Endothelial cell (in vitro differentiated cells): ENCODE measurements at places on chromosomes 1 and 21.

GRCh38 chr21:33434770-33435360 is 31.7 kb downstream of the IFNGR2 start:
- no peak for DNase-seq

GRCh38 chr1:158089476-158089875 is 91.2 kb upstream of the CD1D start:
- no peak for DNase-seq

GRCh38 chr1:168301664-168302320 is 21.1 kb downstream of the TBX19 start:
- DNase-seq, result no peak

DNA sequence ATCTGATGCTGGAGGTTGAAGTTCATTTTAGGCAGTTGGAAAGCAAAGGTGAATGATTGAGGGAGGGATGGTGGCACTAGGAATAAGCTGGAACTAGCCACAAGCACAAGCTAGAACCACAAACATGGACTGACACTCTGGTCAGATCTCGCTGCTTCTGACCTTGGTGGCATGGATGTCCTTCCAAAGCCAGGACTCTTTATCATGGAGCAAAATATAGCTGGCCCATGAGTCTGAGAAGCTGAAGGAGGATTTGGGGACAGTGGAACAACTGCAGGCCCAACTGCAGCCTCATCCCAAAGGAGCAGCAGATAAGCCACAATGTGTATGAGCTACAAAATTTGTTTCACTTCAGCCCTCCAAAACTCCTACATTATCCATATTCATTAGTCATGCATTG is 35.5 kb downstream of the SRSF11 start:
- DNase-seq, result no peak

DNA sequence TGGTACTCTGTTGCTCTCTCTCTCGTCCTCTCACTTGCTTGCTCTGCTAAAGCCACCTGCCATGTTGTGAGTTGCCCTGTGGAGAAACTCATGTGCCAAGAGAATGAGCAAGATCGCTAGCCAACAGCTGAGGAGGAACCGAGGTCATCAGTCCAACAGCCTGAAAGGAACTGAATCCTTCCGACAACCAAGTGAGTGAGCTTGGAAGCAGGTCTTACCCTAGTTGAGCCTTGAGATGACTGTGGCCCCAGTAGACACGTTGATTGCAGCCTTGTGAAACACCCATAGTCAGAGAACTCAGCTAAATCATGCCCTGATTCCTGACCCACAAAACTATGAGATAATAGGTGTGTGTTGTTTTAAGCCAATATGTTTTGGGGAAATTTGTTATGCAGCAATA is 48.1 kb upstream of the BACH1 start:
- DNase-seq, result no peak

GRCh38 chr1:23007106-23007505 is 8.5 kb downstream of the TEX46 start:
- no peak for DNase-seq

GRCh38 chr1:224864006-224864405 is 65.5 kb upstream of the DNAH14 start:
- no peak for DNase-seq

- DNase-seq, result peak; percentile 38
Observed at GRCh38 chr1:12147201-12147701, 19.5 kb upstream of the TNFRSF1B start.

DNA sequence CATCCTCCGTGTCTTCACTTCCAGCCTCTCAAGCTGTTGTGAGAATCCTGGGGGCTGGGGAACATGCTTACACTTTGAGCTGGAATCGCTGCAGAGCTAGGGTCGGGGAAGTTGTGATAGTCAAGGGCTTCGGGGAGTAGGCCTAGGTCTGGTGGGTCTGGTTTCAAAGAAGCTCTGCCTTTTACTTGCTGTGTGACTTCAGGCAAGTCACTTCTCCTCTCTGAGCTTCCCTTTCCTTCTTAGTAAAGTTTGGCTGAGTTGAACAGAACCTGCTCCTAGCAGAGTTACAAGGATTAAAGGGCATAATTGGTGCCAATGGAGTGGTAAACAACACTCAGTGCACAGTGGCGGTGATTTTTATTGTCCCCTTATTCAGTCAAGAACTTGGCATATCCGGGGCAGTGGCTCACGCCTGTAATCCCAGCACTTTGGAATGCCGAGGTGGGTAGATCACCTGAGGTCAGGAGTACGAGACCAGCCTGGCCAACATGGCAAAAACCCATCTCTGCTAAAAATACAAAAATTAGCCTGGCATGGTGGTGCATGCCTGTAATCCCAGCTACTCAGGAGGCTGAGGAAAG is 25.7 kb downstream of the ARHGEF19 start:
- no peak for DNase-seq

DNA sequence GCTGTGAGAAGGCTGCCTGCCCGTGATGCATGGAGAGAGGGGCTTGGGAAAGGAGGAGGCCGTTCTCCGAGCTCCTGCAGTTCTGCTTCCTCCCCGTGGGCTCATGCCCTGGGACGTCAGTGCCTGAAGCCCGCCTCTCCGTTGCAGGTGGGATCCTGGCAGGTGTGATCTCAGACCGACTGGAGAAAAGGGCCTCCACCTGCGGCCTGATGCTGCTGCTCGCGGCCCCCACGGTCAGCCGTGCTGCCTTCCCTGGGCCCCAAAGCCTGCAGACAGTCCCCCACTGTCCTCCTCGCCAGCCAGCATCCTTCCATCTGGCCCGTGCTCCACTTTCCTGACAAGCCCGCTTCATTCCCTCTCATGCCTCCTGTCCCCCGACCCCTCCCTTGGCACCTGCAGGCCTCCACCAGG is 50.9 kb downstream of the SLC37A1 start:
- no peak for DNase-seq

- DNase-seq, result no peak
Observed at GRCh38 chr1:211628417-211628816, 47.0 kb downstream of the NEK2 start.

DNA sequence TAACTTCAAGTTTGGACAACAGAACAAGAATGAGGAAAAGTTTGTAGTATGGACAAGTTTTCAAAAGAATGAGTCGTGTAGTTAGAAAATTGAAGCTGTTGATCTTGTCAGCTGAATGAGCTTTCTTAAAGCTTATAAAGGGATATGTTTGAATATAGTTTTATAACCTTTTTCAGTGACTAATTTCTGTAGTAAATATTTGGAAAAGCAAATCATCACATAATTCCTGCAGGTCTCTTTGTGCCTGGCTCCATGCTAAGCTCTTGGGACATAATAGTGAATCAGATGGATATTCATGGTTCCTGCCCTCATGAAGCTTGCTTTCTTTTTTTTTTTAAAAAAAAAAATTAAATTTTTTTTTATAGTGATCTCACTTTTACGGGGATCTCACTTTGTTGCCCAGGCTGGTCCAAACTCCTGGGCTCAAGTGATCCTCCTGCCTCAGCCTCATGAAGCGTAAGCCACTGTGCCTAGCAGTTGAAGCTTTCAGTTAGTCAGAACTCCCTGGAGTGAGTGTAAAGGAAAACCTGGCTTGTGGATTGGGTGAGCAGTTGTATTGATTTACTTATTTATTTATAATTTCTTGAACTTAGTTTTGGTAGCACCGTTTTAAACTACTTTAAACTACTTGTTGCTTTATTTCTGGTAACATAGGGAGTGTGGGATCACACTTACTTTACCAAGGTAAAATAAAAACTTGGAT is 15.5 kb downstream of the DYRK1A start:
- no peak for DNase-seq

- no peak for DNase-seq
Observed at GRCh38 chr21:35414507-35415139, 365.5 kb upstream of the RUNX1 start.

GRCh38 chr1:182357913-182358312 is 33.7 kb downstream of the GLUL start:
- no peak for DNase-seq

DNA sequence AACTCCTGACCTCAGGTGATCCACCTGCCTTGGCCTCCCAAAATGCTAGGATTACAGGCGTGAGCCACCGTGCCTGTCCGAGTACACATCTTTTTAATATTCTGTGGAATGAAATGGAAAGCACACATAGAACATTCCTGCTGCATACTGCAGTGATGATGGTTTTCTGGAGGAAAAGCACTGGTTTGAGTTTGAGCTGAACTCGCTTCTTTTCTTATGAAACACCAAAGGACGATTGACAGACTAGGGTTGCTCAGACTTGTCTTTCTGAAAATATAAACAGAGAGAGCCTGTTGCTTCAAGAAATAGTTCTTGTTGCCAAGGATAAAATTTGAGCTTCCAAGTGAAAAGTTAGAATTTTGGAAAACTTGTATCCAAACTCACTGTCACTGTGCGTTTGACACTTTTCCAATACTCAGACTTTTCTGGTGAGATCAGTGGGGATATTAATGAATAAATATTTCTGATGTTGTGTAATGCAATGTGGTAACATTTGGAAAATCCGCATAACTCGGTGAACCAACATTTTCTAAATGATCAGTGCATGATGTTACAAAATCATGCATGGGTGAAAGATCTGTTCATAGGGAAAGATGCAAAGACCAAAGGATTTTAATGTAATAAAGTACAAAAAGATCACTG is 15.0 kb upstream of the ERMAP start:
- DNase-seq, result no peak

- no peak for DNase-seq
Observed at GRCh38 chr1:180845352-180845751, 67.3 kb upstream of the KIAA1614 start.

- no peak for DNase-seq
Observed at GRCh38 chr21:27024301-27024700, 57.4 kb upstream of the ADAMTS5 start.

DNA sequence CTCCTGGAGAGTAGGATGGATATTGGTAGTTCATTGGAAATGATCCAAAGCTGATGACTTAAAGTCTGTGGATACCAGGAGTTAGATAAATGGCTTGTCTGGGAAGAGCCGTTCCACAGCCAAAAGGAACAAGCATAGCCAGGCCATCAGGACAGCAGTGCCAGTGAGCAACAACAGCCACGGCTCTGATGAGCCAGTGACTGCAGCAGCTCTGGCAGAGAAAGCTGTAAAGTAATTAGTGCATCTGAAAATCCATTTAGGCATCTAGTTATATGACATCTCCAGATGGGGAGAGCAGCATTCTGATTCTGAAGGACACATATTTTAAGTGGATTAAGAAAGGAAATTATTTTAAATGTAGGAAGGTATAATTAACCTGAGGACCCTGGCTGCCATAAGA is 256.2 kb upstream of the PLXNA2 start:
- DNase-seq, result no peak

DNA sequence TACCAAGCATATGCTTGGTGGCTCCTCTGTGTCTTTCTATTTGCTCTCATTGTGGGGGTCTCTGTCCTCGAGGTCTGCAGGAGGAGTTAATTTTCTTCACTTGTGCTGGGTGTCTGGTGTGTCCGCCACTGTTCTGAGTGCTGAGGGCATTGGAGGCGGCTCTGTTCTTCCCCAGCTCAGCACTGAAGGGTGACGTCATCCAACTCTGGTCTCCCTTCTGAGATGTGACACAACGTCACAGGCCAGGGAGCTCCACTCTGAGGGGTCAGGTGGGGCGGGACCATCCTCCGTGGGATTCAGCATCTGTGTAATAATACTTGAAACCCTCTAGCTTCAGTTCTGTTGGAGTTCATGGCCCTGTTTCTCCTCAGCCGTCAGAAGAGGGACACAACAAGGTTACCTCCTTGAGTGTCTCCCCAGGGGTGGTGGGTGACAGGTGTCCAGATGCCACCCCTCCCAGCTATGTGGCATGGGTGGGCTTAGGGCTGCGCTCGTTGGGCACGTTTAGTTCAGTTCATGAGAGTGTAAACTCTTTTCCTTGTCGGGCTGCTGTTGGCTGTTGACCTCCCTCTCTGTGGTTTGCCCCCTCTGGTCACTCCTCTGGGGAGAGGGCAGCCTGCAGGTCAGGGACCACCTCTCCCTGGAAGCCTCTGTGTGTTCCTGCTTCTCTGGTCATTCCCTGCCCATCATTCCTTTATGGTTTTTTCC is 3.1 kb downstream of the IBA57 start:
- no peak for DNase-seq

GRCh38 chr1:86471291-86471690 is 2.6 kb downstream of the CLCA1 start:
- DNase-seq, result no peak

DNA sequence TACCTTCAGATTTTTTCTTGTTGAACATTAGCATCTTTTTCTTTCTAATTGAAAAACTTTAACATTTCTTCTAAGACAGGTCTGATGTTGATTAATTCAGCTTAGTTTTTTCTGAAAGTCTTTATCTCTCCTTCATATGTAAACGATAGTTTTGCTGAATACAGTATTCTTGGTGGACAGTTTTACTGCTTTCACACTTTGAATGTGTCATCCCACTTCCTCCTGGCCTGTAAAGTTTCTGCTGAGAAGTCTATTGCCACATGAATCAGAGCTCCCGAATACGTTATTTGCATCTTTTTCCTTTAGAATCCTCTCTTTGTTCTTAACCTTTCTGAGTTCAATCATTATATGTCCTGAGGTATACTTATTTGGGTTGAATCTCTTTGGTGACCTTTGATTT is 344.2 kb downstream of the OLFM3 start:
- no peak for DNase-seq

DNA sequence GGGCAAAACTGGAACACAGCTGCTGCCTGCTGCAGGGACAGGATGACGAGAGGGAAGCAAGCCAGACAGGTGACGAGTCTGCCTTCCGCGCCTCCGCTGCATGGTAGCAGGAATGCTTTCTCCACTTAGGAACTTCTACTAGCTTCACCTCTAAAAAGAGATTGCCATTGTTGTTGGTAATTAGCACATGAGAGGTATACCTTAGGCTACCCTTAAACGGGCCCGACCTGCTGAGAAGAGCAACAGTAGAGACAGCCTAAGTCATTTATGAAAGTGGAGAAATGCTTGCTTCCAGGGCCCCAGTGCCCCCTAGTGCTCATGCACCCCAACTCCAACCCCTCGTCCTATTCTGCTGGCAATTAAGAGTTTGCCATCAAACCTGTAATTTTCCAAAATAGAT is 96.9 kb upstream of the AKT3 start:
- DNase-seq, result peak; percentile 53

- no peak for DNase-seq
Observed at GRCh38 chr1:238060061-238060460, 169.3 kb upstream of the ZP4 start.

GRCh38 chr1:216815260-216816131 is 92.3 kb upstream of the ESRRG start:
- no peak for DNase-seq

- DNase-seq, result no peak
Observed at GRCh38 chr1:210332719-210333398, 4.2 kb downstream of the HHAT start.

DNA sequence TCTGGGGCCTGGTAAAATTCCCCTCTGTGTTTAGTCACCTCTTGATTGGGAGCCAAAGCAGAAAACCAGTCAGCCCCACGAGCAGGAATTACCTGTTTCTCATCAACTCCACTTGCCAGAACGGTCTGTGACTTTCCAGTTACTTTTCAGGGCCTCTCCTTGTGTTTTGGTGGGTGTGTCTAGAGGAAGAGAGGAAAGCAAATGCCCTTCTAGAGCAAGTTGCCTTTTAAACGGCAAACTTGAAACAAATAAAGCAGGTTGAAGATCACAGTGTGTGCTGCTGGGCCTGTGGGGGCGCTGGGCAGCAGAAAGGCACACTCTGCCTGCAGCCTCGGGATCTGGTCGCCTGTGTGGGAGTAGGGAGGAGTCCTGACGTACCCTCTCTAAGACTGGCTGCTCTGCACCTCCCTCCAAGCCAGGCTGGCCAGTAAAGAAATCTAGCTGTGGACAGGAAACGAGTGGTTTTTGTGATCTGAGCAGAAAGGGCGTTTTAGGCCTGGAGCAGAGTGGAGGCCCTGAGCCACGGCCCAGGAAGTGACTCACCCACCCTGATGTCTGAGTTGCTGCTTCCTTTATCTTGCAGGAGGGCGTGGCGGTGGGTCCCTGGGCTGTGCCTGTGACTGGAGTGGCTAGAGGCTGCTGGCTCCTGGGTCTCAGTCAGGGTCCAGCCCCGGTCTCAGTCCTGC is 11.1 kb upstream of the S100A11 start:
- DNase-seq, result peak; percentile 77
